ENCODE measurements at places on chromosomes 3 and 15.

GRCh38 chr3:43019006-43019809, 40.1 kb downstream of the GASK1A start:
- no peak for DNase-seq

DNA sequence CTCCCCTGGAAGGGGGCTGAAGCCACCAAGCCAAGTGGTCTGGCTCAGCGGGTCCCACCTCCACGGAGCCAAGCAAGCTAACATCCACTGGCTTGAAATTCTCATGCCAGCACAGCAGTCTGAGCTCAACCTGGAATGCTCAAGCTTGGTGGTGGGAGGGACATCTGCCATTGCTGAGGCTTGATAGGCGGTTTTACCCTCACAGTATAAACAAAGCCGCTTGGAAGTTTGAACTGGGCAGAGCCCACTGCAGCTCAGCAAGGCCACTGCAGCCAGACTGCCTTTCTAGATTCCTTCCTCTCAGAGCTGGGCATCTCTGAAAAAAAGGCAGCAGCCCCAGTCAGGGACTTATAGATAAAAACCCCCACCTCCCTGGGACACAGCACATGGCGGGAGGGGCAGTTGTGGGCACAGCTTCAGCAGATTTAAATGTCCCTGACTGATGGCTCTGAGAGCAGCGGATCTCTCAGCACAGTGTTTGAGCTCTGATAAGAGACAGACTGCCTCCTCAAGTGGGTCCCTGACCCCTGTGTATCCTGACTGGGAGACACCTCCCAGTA, 23.2 kb upstream of the IGSF10 start:
- no peak for DNase-seq

DNA sequence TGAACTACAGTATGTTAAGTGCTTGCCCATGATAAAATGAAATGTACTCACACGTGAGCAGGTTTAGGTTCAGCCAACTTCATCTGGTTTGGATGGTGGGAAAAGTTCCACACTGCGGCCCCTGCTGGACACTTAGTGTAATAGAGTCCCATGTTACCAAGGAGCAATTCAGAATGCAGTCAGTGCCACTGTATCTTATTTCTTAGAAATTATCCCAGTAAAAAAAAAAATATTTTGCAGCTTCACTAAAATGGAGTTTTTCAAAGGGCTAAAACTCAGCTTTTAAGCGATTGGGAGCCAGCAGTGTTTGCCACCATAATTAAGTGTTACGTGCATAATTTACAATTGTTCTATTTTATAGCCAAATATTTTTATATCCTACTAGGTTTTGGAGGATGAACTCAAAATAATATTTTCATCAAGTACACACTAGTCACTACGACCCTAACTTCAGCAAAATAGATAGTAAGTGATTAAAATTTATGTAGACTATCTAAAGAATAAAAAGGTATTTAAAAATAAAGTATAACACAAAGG, 371.7 kb upstream of the GBE1 start:
- DNase-seq = no peak

- no peak for DNase-seq
These were observed 26.0 kb downstream of the NBEAL2 start for GRCh38 chr3:47005212-47006144.

- no peak for DNase-seq
These were observed 11.6 kb downstream of the RPL15 start for GRCh38 chr3:23928524-23928923.

DNA sequence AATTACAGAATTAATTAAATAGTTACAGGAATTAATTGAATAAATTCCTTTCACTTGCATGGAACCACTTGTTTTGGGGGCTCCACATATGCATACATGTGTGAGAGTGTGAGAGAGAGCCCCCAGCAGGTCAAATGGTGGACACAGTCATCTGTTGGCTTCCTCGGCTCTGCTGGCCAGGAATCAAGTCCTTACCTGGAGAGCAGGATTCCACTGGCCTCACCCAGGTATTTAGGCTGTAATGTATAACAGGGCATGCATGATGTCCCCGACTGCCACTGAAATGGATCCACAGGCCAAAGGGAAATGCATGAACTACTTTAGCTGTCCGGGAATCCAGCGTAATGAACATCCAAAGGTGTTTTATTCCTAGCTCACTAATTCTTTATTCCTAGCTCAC, 139.7 kb upstream of the SMAD3 start:
- no peak for DNase-seq

- DNase-seq = no peak
These were observed 893.7 kb downstream of the AGBL1 start for GRCh38 chr15:86973284-86973844.

DNA sequence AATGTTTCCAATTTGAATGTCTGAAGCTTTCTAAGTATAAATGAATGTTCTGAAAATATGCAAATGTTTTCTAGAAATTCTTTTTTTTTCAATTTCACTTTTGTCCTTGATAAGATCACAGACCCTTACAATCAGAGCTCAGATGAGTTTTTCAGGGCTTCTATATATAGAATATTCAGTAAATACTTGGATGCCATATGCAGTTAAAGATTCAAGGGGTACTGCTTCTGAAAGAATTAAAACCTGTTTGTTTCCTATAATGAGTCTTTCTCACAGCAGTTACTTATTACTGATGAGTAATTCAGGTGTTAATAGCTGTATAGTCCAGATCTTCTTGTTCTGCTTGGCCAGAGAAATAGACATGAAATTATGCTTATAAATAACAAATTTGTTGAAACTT, 812.6 kb downstream of the ZPLD1 start:
- DNase-seq = no peak

DNA sequence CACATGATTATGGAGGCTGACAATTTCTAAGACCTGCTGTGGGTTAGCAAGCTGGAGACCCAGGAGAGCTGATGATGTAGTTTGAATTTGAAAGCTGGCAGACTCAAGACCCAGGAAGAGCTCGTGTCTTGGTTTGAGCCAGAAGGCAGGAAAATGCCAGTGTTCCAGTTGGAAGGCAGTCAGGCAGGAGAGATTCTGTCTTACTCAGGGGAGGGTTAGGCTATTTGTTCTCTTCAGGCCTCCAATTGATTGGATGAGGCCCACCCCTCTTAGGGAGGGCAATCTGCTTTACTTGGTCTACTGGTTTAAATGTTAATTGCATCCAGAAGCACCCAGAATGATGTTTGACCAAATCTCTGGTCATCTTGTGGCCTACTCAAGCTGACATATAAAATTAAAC, 40.4 kb upstream of the IGF2BP2 start:
- no peak for DNase-seq

GRCh38 chr15:80778621-80778963, 578 bp upstream of the CEMIP start:
- DNase-seq = no peak

DNA sequence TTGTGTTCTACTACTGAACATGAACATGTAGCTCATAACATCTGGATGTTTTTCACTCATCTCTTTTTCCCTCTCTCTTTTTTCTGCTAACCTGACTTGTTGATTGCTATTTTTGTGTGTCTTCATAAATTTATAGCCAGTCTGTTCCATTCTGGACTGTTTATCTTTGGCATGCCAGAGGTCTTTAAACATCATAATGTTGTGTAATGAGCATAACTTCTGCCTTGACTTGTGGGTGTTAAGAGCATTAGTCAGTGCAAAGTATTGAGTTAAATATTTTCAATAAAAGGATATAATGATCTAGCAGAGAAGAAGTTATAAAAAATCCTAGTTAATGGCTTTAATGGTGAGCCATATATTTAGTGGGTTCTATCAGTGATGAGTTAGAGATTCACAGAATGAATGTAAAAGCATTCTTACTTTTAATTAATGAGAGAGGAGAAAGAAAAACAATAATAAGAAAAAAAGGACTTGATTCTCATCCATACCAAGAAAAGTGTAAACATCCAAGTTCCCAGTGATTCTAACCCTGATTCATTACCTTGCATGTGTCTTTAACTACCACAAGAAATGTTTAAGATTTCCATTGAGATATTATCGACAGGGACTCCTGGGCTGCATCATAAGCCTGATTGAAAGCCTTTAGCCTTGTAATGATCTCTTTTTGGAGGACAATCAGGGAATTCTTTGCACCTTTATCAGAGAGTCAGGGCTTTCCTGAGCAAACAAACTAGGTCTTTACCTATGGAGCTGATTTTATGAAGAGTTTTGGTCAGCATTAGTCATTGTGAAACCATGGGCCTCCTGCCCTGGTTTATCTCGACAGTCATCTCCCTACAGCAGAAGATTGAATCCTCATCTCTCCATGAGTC, 22.9 kb downstream of the MITF start:
- DNase-seq = no peak

GRCh38 chr3:77466562-77467115, 426.7 kb downstream of the ROBO2 start:
- no peak for DNase-seq

- DNase-seq = no peak
These were observed 8.7 kb upstream of the GPD1L start for GRCh38 chr3:32097768-32098167.

DNA sequence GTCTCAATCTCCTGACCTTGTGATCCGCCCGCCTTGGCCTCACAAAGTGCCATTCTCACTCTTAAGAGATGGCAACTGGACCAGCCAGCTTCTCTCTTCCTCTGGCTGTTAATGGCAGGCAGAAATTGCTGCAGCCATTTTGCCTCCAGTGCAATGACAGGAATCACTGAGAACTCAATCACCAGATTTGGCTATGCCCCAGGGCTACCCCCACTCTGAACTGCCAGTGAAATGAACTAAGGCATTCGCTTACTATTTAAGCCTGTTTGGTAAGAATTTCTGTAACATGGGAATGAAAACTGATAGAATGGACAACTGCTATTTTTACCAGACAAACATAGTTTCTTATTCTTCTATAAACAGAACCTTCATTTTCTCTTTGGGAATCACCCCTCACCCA, 24.5 kb downstream of the FOXP1 start:
- DNase-seq = no peak

DNA sequence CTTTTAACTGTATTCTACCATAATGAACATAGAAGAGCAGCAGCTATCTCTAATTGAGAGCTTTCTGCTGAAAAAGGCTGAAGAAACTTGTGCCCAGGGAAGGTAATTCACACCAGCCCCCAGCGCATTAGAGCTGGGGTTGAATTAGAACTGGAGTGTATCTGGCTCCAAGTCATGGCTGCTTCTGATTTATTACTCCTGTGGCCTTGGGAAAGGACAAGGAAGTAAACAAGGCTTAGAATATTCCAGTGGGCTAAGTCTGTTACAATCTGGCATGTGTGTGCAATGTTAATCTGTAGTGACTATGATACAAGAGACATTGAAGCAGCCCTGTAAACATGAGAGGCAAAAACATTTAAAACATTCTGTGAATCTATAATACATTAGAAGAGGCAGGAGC, 18.1 kb downstream of the CPA3 start:
- DNase-seq = no peak

DNA sequence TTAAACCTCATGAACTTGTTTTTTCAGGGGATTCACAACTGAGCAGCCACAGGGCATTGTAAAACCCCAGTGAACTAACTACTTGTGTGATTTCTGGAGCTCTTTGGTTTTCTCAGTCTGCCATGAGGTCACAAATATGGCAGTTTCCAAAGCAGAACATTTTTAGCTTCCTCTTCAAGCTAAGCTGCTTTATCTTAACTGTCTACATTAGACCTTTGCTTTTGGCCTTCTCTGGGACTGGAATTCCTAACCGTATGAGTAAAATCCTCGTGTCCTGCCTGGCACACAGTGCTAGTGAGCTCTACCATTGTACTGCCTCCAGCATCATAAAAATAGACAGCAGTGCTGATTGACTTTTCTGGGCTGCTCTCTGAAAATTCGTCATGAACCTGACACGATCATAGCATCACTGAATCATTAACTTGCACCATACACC, 22.1 kb downstream of the CDIN1 start:
- DNase-seq = no peak
